Left renal cortex interstitium (tissue), 4 donors: ENCODE measurements at places on chromosomes 12 and 14. TPM values are rescaled to one million over a fixed set of nuclear protein-coding genes. Genes with fewer than 3 reads are reported as not detected.

Gene C14orf39
- 0.44 TPM for polyA plus RNA-seq

Gene PMCH
- polyA plus RNA-seq, result 0.99 TPM

Gene CLEC1A
- polyA plus RNA-seq, result 3.7 TPM

Gene TMEM260
- 39.8 TPM for polyA plus RNA-seq

Gene TOMM20L
- 1.5 TPM for polyA plus RNA-seq

Gene TMEM119
- 22.1 TPM for polyA plus RNA-seq

Gene OR10P1
- polyA plus RNA-seq, result not detected

Gene COQ5
- 70.1 TPM for polyA plus RNA-seq

Gene PAX9
- polyA plus RNA-seq, result 0.27 TPM

Gene HOXC6
- 39.9 TPM for polyA plus RNA-seq

Gene ADAMTS20
- 1.1 TPM for polyA plus RNA-seq

Gene RHOJ
- 18.3 TPM for polyA plus RNA-seq

Gene CMAS
- polyA plus RNA-seq, result 48.2 TPM

Gene FIGNL2
- 5.1 TPM for polyA plus RNA-seq

Gene RNASE9
- not detected for polyA plus RNA-seq
